Suppressor macrophage treated with lipopolysaccharide for 1 hour (primary cell): ENCODE measurements at places on chromosomes 7 and 10.

GRCh38 chr10:94578790-94579189, 33.2 kb downstream of the HELLS start:
- no peak for DNase-seq

DNA sequence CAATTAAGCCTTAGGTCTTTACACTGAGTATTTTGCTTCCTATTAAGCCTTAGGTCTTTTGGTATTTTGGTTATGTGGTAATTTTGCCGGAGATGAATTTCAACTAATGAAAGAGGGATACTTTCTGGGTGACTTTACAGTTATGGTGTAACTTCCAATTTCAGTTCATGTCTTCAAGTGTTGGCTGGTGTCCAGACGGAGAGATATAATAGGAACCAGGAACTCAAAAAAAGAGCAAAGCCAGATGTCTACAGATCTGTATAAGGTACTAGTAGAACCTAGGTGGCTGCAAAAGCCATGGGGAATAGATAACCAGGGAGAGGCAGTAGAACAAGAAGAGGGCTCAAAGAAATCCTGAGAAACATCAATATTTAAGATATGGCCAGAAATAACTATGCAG, 12.3 kb downstream of the ERCC6 start:
- peak; percentile 42 for DNase-seq

GRCh38 chr10:79182781-79183467, 114.2 kb downstream of the ZMIZ1 start:
- DNase-seq, result no peak

- no peak for DNase-seq
These were observed 88.0 kb downstream of the TMEM178B start for GRCh38 chr7:141161550-141162535.

DNA sequence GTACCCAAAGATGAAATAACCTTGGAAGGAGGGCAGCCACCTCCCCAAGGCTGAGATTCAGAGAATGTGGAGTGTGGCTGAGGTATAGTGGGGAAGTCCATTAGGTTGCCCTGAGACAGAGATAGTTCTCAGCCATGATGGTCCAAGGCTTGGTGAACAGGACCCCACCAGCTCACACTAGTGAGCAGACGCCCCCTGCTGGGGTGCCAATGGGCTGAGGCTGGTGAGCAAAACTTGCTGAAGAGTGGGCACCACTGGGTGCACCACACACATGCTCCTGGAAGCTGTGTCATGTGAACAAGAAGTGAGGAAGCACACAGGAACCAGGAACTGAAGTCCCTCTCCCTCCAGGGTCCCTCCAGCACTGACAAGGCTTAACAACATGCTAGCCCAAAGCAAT, 8.9 kb downstream of the FBXL13 start:
- DNase-seq, result peak; percentile 48

DNA sequence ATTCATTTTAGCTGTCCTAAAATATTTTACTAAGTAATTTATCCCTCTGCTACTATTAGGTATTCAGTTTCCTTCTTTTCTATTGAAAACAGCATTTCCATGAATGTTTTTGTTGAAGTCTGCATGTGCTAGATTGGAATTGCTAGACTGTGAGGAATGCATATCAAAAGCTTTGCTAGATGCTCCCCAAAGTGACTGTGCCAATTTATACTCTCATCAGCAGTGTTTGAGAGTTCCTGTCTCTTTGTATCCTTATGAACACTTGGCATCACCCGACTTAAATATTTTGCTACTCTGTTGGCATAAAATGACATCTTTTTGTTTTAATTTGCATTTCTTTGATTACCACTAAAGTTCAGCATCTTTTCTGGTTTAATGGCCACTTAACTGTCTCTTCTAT, 45.0 kb upstream of the PRR15 start:
- DNase-seq, result no peak

GRCh38 chr7:98841179-98841997, 28.4 kb downstream of the TMEM130 start:
- DNase-seq, result peak; percentile 66
